ENCODE measurements at places on chromosomes 6 and 20. TPM values are rescaled to one million over a fixed set of nuclear protein-coding genes. Genes with fewer than 3 reads are reported as not detected.

DNA sequence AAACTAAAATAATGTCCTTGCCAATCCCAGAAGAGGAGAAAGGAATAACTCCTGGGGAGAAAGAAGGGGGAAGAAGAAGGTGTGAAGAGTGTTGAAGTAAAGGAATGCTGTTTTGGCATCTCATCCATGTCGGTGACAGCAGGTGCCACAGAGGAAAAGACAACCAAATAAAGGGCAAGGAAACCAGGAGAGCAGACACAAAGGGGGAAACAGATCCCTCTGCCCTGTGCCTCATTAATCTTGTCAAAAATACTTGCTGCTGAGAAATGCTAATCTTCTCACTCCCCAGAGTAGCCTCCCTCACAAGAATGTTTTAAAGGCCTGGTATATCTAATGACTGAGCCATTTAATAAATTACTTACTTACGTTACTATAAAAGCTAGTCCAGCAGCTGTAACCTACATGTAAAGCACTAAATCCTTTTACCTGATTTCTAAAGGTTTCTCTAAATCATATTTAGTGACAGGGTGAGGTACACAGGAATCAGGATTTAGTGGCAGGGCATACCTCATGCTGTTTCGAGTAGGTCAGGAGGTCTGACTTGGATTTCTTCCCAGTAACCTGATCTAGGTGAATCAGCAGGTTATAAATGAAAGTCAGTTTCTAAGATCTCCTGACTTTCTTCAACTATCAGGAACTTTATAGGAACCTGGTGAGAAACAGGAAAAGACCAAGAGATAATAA is 377.1 kb downstream of the CENPW start:
- H3K4me3 ChIP-seq, result no peak overlapping the region
- H3K27me3 ChIP-seq, result no peaks in the 10 kb centered on the region
- DNase-seq, result no peak
- H3K36me3 ChIP-seq, result no peaks in the 10 kb centered on the region

GRCh38 chr6:150261997-150262697 is 106.7 kb upstream of the IYD start:
- H3K4me1 ChIP-seq, result no peaks in the 10 kb centered on the region
- DNase-seq, result no peak
- peaks cover 6% of the 10 kb centered on the region for H3K27me3 ChIP-seq
- no peak overlapping the region for H3K27ac ChIP-seq

GRCh38 chr6:134814076-134814695 is 135.7 kb downstream of the ALDH8A1 start:
- H3K27ac ChIP-seq, result no peak overlapping the region
- H3K27me3 ChIP-seq, result no peaks in the 10 kb centered on the region
- H3K36me3 ChIP-seq, result no peaks in the 10 kb centered on the region
- no peak for DNase-seq

GRCh38 chr6:163586888-163587287 is 172.4 kb downstream of the QKI start:
- no peaks in the 10 kb centered on the region for H3K27me3 ChIP-seq
- H3K4me1 ChIP-seq, result no peaks in the 10 kb centered on the region
- no peak overlapping the region for H3K27ac ChIP-seq
- no peak for DNase-seq

DNA sequence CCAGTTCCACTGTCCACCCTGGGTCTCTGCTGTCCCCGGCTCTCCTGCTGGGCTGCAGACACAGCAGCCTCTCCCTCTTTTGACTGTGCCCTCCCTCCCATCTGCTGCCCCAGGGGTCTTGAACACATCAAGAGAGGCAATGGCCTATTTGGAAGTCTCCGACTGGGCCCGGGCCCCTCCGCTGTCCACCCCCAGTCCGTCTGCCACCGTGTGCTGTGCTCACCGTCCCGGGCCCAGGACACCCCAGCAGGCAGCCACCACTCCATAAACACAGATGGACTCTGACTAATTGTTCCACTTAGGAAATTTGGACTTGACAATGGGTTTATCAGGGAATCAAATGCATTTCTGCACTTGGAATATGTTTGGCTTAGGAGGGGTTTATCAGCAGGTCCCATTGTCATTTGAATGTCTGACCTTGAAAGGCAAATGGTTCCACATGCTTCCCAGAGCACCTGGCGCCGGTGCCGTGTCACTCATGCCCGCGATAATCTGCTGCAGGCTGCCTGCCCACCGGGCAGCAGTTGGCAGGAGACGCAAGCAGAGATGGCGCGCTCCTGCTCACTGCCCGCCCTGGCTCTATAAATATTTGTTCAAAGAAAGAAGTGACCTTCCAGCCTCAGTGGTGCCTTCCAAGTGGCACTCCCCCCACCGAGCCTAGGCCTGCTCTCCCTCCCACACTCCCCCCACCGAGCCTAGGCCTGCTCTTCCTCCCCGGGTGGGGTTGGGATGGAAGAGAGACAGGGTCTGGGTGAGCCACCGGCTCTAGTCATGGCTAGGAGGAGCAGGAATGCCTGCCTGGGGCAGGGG is 18.8 kb upstream of the FRMD1 start:
- peak overlapping the region; percentile 64 for H3K27ac ChIP-seq
- H3K4me1 ChIP-seq, result peaks cover 3% of the 10 kb centered on the region
- peaks cover 8% of the 10 kb centered on the region for H3K27me3 ChIP-seq
- no peak for DNase-seq
- no peaks in the 10 kb centered on the region for H3K36me3 ChIP-seq

The MED23 gene
- 36.2 TPM for total RNA-seq

The C20orf141 gene
- total RNA-seq, result not detected

Measured in progenitor cell of endocrine pancreas (in vitro differentiated cells).